ENCODE measurements at places on chromosomes 3 and 15.

GRCh38 chr3:71006810-71007785, 576.4 kb downstream of the FOXP1 start:
- no peak for DNase-seq

- DNase-seq = no peak
These were observed 69.1 kb downstream of the PROS1 start for GRCh38 chr3:93904568-93904967.

DNA sequence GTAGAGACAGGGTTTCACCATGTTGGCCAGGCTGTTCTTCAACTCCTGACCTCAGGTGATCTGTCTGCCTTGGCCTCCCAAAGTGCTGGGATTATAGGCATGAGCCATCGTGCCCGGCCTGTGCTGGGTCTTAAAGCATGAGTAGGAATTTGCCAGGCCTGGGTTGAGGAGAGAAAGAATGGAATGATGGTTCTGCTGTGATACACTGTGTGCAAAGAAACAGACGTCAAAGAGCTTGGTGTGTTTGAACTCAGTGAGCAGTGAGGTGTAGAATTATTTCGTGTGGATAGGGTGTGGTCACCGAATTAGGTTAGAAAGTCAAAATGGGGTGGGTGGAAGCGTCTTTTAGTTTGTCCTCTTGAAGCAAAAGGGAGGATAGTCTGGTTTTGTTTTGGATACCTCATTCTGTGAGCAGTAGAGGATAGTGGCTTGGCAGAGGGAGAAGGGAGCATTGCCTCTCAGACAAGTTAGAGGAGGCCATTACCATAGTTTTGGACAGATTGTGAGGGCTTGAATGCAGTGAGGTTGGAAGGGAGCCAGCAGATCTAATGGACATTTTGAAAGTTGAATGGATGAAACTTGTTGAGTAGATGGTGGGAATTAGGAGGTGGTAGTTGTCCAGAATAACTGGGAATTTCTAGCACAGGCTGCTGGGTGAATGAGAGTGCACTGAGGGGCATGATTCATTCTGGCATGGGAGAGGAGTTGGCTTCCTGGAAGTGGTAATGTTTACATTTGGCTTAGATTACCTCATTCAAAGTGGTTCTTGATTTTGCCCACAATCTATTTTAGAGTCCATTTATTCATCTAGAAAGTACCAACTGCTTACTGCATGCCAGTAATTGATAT, 27.2 kb downstream of the AKAP13 start:
- no peak for DNase-seq

DNA sequence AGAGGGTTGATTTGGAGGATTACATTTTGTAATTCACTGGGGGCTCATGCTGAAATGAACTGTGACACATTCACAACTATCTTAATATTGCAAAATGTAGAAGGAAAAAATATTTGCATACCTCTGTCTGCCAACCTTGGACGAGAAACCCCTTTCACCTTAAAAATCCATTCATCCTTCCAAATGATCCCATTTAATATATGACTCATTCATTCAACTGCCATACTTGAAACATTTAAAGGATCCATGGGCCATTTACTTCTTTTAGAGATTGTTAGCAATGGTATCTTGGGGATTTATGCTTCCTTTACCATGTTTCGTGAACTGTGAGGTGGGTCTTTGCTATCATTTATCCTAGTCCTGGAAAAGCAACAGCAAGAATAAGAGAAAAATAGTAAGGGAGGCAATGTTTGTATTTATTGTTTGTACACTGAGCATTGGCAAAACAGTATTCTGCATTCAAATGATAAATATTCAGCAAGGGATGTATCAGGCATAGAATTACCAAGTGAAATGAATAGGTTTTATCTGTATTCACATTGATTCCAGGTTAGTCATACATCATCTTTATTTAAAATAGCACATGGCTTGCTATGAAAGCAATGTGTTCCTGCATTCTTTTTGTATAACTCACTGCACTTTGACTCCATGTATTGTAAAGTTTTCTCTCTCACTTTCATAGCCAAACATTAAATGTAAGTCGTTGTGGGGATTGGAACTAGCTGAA, 378.1 kb downstream of the NSUN3 start:
- no peak for DNase-seq

DNA sequence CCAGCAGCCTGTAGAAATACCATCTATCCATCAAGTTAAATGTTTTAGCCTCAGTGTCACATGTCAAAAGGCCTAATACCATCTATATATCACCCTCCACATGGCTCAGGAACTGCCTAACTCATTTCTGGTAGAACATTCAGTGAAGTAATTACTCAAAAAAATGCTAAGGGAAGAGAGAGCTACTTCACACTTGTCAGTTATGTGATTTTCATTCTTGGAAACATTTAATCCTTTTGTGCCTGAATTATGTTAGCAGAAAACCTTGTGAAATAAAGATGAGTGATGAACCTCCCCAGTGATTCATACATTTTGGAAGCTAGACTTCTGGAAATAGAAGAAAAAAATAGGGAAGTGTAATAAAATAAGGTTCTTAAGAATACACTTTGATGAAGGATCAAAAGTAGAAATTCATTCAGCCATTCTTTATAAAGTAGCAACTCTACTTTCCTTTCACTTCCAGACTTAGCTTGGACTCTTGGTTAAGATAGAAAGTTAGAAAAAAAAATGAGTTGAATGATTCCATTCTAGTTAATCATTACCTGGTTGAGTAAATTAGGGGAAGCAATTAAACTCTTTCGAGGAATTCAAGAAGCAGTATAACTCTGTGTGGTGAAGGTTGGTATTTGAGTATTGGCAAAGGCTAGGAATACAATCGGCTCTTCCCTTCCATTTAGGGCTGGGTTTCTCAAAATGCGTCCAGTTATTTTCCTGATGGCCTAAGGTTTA, 3.6 kb downstream of the OTOL1 start:
- no peak for DNase-seq

- no peak for DNase-seq
These were observed 1331.2 kb upstream of the GBE1 start for GRCh38 chr3:83092521-83093221.

DNA sequence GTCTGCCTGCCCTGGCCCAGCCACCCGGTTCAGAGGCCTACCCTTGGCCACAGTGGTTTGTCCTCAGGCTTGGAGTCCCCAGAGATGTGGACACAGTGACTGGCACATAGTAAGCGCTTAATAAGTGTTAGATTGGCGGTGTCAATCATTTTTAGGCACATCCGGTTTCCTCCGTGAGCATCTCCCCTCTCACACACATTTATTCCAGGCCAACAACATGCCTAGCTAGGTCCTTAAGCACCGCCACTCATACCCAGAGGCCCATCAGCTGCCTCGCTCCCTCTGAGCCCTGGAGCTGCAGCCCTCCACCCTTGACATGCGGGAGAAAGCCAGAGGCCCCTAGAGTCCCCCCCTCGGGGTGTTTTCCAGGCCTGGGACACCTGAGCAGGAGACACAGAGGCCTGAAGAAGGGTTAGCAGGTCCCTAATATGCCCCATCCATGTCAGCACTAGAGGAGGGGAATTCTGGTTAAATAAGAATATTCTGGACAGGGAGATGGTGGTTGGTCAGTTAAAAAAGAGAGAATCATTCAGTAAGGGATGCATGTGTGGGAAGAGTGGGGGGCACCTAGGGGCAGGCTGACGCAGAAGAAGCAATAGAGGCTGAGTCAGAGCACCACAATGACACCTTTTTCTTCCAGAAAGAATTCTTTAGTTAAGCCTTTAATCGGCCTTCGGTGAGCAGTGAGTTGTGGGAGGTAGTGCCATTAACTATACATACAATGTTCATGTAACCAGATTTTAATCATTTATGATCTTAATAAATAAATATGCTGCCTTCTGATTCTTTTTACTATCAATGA, 22.3 kb downstream of the NR2F2 start:
- no peak for DNase-seq

DNA sequence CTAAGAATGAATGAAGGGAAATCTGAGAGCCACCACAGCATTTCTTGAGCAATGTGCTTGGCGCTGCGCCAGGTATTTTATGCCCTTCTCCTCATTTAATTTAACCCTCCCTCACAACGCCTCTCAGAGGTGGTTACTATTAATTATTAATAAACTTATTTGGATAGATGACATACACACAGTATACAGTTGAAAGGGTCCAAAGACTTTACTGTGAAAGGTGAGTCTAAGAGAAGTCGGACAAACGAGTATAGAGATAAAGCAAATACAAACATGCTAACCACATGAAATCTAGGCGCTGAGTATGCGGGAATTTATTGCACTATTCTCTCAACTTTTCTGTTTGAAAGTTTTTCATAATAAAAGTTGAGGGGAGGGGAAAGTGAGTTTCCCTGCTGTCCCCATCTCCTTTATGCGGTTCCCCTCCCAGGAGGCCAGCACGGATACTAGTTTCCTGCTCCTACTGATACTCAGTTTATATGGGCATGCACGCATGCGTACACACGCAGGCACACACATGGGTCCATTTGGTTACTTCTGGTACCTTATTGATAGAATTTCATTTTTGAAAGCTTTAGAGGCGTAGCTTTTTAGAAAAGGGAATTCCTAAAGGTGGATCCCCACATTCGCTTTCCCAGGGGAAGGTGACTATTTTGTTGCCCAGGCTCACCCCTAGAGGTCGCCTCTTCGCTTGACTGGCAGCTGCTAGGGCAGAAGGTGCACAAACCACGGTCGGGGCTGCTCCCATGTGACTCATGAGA, 28.5 kb upstream of the KCTD6 start:
- peak; percentile 58 for DNase-seq

- DNase-seq = no peak
These were observed 960.2 kb upstream of the CFAP20DC start for GRCh38 chr3:60009931-60010478.

GRCh38 chr3:126104742-126105605, 21.1 kb upstream of the SLC41A3 start:
- DNase-seq = no peak

- DNase-seq = no peak
These were observed 50.6 kb upstream of the TBC1D23 start for GRCh38 chr3:100209948-100210771.

GRCh38 chr3:64176461-64176996, 48.7 kb downstream of the PRICKLE2 start:
- DNase-seq = no peak

- DNase-seq = no peak
These were observed 138.4 kb downstream of the LEKR1 start for GRCh38 chr3:156964577-156964976.

DNA sequence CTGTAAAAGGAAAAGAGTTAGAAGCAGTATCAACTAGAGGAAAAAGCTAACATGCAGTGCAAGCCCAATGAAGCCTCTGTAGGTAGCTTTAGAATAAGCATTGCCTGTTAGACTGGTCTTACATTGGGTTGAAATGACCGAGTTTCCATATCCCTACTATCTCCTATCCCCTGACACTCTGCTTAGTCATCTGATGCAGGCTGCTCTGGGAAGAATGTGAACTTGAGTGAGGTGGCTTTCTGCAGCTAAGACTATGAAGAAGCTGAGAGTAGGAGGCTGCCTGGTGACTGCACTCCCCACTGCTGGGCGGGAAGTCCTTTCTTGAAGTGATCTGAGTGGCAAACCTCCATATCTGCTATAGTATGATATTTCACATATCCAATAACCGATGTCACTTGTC, 64.7 kb downstream of the OXSM start:
- DNase-seq = no peak

DNA sequence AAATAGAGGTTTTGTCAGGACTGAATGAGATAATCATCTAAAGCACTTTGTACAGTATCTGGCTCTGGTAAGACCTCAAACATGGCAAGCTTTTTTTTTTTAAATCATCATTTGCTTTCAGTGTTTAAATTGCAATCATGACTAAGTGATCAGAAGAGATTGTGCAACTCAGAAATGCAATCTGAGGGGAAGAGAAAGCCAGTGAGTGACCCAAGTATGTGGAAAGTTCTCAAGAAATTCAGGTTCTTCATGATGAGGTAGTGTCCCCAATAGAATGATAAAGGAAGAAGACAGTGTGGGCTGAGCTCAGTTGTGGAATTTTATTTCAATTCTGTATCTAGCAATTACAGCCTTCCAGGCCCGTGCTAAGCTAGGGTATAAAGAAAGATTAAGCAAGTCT, 132.2 kb upstream of the TBC1D5 start:
- DNase-seq = no peak

DNA sequence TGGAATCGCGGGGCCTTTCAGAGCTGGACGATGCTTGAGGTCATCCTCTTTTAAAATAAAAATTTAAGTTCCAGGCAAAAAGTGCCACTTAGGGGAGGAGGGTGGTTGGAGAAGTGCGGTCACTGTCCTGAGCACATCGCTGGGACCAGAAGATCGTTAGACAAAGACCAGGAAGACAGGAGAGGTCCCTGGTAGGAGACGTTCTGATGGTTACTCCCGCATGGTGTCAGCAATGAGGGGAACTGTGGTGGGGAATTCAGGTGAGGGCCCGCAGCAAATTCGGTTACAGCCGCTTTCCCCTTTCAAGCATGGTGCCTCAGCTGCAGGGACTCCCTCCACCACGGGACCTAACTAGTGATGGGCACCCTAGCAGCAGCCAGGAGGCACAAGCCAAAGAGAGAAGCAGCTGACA, 1.0 kb upstream of the ISY1 start:
- no peak for DNase-seq

DNA sequence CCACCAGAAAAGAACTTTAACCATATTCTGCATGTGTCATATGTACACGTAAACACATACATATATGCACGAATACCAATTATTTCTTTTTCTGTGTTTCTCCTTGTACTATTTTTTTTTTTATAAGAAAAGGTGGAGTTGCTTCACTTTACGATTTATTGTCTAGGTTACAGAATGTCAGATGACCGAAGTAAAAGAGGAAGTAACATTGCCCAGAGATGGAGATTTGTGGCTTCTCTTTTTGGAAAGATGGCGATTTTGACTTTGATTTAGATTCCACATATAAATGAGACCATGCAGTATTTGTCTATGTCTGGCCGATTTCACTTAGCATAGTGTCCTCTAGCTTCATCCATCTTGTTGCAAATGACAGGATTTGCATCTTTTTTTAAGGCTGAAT, 293.1 kb downstream of the SV2B start:
- no peak for DNase-seq

GRCh38 chr3:161142486-161142885, 37.3 kb upstream of the B3GALNT1 start:
- DNase-seq = no peak

- DNase-seq = no peak
These were observed 37.9 kb downstream of the CMTM8 start for GRCh38 chr3:32276279-32276841.

DNA sequence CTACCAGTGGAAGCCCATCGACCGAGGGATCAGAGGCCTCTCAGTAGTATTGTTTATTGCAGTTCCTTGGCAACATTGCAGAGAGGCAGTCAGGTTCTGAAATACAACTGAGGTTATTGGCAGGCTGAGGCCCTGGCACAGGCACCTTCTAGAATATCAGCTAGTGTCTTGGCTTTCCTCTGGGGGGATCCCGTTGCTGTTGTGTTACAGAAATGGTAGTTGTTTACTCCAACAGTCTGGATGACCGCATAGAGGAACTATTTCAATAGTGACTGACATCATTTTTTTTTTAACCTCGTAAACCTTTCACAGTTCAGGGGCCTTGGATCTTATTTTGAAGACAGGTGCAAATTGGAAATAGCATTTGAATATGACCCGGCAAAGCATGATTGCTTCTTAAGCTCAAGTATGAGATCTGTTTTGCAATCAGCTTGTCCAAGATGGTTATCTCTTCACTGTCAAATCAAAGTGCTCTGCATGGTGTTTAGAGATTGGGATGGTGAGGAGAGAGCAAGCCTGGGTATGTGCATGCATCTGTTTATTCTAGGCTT, 63.9 kb downstream of the PGPEP1L start:
- DNase-seq = no peak
